ENCODE measurements at places on chromosomes 1 and 21. TPM values are rescaled to one million over a fixed set of nuclear protein-coding genes. Genes with fewer than 3 reads are reported as not detected.

Gene TBX15
- total RNA-seq = 0.31 TPM

DNA sequence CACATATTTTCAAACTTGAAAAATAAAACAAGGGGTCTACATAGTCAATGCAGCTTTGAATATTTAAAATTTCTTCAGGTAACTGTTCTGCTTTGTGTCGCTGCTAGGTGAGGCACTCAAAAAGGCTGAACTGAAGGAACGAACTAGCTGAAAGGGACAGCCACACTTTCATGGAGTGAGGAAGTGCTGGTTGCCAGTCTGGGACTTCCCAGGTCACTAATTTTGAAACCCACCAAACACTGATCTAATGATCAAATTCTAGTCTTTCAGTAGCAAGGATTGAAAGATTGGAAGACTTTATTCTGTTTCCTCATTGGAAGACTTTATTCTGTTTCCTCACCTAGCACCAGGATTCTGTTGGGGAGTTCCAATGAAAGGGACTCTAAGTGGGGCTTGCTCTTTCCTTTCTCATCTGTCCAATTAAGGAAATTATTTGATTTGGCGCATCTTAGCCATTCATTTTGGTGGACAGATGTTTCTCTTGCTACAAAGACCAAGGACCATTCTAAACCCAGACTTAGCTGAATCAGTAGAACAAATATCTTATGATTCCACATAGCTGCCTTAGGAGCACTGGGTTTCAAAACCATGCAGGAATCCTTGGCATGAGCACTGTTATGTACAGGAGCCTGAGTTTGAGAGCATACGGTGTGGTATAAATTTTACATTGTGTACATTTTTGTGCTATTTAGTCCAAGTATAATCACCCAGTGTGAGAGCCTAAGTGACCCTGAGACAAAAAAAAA, 10.9 kb upstream of the ARID1A start:
- no peak overlapping the region for H3K27ac ChIP-seq
- no peak for DNase-seq
- no peaks in the 10 kb centered on the region for H3K27me3 ChIP-seq
- no peak overlapping the region for H3K4me3 ChIP-seq
- no peaks in the 10 kb centered on the region for H3K4me1 ChIP-seq

Gene MROH7
- total RNA-seq = 2.6 TPM

Gene S100A3
- total RNA-seq = 3.0 TPM

Gene OR2AK2
- not detected for total RNA-seq

- H3K4me1 ChIP-seq = no peaks in the 10 kb centered on the region
- no peaks in the 10 kb centered on the region for H3K27me3 ChIP-seq
- H3K27ac ChIP-seq = no peak overlapping the region
Observed at GRCh38 chr21:44849616-44850130, 23.8 kb downstream of the PTTG1IP start.

Gene LCE1C
- not detected for total RNA-seq

Gene LINGO4
- not detected for total RNA-seq

GRCh38 chr1:30129421-30130055, 593.8 kb downstream of the MATN1 start:
- peaks cover 8% of the 10 kb centered on the region for H3K4me1 ChIP-seq
- H3K36me3 ChIP-seq = no peaks in the 10 kb centered on the region
- no peaks in the 10 kb centered on the region for H3K27me3 ChIP-seq
- no peak overlapping the region for H3K4me3 ChIP-seq
- no peak for DNase-seq

- peaks cover 6% of the 10 kb centered on the region for H3K4me1 ChIP-seq
- H3K36me3 ChIP-seq = no peaks in the 10 kb centered on the region
- DNase-seq = no peak
- H3K4me3 ChIP-seq = no peak overlapping the region
Observed at GRCh38 chr1:162629077-162629627, 3.1 kb upstream of the DDR2 start.

- no peaks in the 10 kb centered on the region for H3K36me3 ChIP-seq
- peaks cover 23% of the 10 kb centered on the region for H3K4me1 ChIP-seq
- no peaks in the 10 kb centered on the region for H3K27me3 ChIP-seq
- H3K27ac ChIP-seq = no peak overlapping the region
Observed at GRCh38 chr1:92752719-92753118, 32.2 kb downstream of the EVI5 start.

Gene ADAMTS4
- 18.8 TPM for total RNA-seq

DNA sequence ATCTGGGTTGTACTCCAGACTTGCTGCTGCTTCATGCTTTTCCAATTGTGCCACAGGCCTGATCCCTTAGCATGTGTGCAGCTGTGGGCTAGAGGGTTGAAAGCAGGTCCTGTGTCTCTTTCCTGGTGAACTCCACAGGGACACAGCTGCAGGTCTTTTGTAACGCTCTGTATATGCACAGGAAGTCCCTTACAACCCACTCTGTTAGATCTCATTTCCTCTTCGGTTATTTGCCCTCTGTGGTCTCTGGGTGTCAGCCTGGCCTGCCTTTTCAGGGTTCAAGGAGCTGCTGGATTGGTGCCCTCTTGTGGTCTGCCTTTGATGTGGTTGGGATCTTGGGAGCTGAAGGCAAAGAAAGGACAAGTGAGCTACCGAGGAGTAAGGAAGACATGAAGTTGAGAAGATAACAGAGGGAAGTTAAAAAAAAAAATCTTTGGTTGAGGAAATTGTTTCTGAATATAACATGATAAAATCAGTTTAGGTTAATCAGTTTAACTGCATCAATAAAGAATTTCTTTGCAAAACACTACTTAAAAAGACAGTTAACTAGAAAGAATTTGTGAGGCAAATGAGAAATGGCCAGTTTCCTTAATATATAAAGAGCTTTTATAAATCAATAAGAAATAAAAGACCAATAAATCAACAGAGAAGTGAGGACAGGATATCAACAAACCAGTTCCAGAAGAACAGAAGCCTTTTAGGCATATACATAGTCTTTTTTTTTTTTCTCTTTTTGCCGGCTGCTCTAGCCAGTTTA, 44.1 kb downstream of the UCK2 start:
- no peak overlapping the region for H3K27ac ChIP-seq
- no peaks in the 10 kb centered on the region for H3K4me1 ChIP-seq
- no peak overlapping the region for H3K4me3 ChIP-seq
- H3K27me3 ChIP-seq = no peaks in the 10 kb centered on the region
- DNase-seq = peak; percentile 62

- no peaks in the 10 kb centered on the region for H3K4me1 ChIP-seq
- peaks cover 2% of the 10 kb centered on the region for H3K36me3 ChIP-seq
- no peak overlapping the region for H3K4me3 ChIP-seq
- peak; percentile 23 for DNase-seq
- no peak overlapping the region for H3K27ac ChIP-seq
- H3K27me3 ChIP-seq = no peaks in the 10 kb centered on the region
Observed at GRCh38 chr1:89622895-89623294, 10.0 kb upstream of the LRRC8C start.

DNA sequence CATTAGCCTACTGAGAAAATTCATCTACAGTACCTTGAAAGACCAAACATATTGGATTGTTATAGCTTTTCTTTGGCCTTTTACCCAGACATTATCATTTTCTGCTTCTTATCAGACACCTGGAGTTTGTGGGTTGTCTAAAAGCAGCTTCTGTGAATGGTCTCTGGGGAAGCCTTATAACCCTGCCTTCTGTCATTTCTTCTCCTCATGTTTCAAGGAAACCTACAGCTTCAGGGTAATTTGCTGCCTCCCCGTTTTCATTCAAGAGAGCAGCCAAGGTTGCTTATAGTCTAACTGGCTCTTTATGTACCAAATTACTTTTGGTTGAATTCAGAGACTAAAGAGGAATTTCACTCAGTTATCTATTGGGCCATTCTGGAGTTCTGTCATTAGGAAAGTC, 288.3 kb upstream of the SGIP1 start:
- H3K36me3 ChIP-seq = no peaks in the 10 kb centered on the region
- H3K27me3 ChIP-seq = no peaks in the 10 kb centered on the region
- H3K4me1 ChIP-seq = no peaks in the 10 kb centered on the region
- no peak overlapping the region for H3K4me3 ChIP-seq
- H3K27ac ChIP-seq = no peak overlapping the region

DNA sequence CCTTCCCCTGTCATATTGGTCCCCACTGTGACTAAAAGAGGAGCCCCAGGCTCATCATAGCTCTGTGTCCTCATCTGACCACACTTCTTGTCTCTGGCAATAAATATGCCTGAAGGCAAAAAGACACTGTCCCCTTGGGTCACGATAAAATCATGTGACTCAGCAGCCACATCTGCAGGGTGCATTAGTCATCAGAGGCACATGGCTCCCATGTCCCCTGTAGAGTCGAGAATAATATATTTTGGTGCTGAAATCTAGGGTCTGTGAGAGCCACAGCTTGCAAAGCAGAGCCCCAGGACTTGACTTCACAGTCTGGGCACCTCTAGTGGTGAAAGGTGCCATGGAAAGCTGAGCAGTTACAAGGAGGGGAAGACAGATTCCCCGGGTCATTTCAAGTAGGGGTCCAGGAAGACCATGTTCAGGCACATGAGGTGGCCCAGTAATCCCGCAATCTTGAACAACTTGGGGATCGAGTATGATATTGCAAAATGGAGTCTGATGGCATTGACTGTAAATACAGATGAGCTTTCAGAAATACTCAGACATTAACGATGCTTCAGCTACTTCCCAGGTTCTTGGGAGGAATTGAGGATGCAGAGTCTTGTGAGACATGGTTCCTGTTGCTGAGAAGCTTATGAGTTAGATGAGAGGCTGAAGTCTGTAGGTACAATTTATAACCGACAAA, 68.6 kb downstream of the SLC35F3 start:
- H3K36me3 ChIP-seq = no peaks in the 10 kb centered on the region
- H3K27ac ChIP-seq = no peak overlapping the region

DNA sequence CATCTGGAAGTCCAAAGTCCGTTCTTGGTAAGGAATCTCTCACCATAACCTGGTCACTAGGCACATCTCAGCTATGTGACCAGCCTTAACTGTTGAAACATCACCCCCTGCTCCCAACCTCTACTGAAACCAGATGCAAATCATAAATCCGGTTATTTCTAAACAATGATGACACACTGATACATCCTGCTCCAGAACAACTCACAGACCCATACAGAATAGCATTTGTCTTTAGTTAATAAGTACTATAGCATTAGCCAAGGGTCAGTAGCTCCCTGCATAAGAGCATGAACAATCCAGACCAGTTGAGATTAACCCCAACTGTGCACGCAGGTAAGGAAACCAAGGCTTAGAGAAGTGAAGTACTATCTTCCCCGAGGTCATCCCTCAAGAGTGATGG, 38.0 kb upstream of the KCTD3 start:
- H3K27me3 ChIP-seq = no peaks in the 10 kb centered on the region
- no peaks in the 10 kb centered on the region for H3K36me3 ChIP-seq
- H3K4me3 ChIP-seq = no peak overlapping the region

DNA sequence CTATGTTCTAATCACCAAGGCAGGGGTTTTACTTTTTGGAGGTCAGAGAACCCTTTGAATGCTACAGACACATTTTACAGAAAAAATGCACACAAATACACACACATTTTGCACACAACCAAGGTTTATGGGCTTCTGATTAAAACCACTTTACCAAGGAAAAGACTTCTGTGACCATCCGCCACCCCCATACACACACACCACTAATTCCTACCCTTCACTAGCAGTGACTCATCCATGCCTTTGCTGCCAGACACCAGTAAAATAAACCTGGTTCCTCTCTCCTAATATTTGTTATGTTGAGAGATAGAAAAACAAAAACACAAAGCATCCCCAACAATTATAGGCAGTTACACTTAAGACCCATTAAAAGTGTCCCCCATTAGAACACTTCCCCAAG, 12.9 kb downstream of the PIGM start:
- no peak overlapping the region for H3K4me3 ChIP-seq
- no peak for DNase-seq
- H3K36me3 ChIP-seq = no peaks in the 10 kb centered on the region

Gene CSF3R
- 234 TPM for total RNA-seq

DNA sequence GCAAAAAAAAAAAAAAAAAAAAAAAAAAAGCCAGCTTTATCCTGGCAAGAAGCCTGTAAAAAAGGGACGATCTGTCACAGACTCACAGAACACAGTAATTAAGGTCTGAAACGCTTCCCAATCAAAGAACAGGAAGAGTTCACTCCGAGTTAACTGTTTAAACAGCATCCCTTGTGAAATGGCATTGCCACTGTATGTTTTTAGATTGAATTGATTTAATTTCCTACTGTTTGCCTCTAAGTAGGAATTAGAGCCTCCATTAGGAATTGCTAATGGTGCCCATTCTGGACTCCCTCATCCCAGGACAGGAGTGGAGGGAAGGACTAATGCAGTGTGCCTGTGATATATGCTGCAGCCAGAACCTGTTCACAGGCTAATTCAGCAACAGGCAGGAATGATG, 370.8 kb downstream of the RWDD3 start:
- no peaks in the 10 kb centered on the region for H3K27me3 ChIP-seq
- H3K4me3 ChIP-seq = no peak overlapping the region

Gene RBBP4
- total RNA-seq = 151 TPM

GRCh38 chr1:101653482-101653946, 343.2 kb downstream of the OLFM3 start:
- H3K36me3 ChIP-seq = no peaks in the 10 kb centered on the region
- H3K4me1 ChIP-seq = no peaks in the 10 kb centered on the region
- no peaks in the 10 kb centered on the region for H3K27me3 ChIP-seq
- no peak overlapping the region for H3K27ac ChIP-seq

GRCh38 chr1:213659580-213660547, 327.9 kb upstream of the PROX1 start:
- H3K27me3 ChIP-seq = no peaks in the 10 kb centered on the region
- no peaks in the 10 kb centered on the region for H3K4me1 ChIP-seq
- H3K4me3 ChIP-seq = no peak overlapping the region
- H3K36me3 ChIP-seq = no peaks in the 10 kb centered on the region
- no peak for DNase-seq

DNA sequence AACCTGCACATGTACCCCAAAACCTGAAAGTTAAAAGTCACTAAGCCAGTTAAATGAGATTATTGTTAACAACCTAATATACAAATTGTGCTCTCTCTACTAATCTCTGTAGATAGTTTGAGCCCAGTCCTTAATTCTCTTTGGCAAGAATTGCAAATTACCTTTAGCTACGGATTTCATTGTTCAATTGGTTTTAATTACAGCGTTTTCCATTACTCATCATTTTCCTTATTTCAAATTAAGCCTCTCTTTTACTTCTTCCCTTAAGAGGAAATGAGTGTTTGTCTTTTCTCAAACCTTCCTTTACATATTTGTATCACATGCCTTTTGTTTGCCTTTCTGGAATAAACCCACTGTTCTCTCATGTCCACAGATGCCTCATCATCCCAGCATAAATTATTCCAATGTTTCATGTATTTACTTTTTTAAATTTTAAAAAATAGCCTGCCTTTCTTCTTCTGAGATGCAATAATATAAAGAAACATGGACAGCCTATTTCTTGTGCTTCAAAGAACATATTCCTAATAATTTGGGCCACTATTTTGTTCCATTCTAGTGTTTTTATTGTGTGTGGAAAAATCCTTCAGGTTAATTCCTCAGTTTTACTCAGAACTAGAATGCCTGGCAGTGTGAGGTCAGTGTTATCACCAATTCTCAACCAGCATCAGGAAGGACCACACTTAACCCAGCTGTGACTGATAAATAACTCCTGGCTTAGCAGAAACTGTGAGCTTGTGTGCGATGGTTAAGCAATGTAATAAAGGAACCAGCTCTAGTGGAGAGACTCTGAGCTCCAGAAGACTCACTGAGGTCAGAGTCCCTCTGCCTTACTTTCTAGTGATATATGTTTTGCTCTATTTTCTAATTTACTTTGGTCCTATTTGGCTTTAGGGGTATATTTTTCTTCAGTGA, 600.5 kb downstream of the LTN1 start:
- no peaks in the 10 kb centered on the region for H3K4me1 ChIP-seq
- peak; percentile 32 for DNase-seq
- H3K36me3 ChIP-seq = no peaks in the 10 kb centered on the region
- no peaks in the 10 kb centered on the region for H3K27me3 ChIP-seq
- H3K4me3 ChIP-seq = no peak overlapping the region

Gene AGTRAP
- total RNA-seq = 37.0 TPM

- H3K27ac ChIP-seq = no peak overlapping the region
- H3K4me3 ChIP-seq = no peak overlapping the region
- DNase-seq = peak; percentile 51
- no peaks in the 10 kb centered on the region for H3K4me1 ChIP-seq
- H3K27me3 ChIP-seq = peaks cover 13% of the 10 kb centered on the region
Observed at GRCh38 chr1:204647114-204647804, 38.3 kb downstream of the LRRN2 start.
